Activated T-helper 17 cell treated with anti-CD3 and anti-CD28 coated beads, Interleukin-2, amount 50 U/mL, for 72 hours (primary cell): ENCODE measurements at places on chromosomes 12 and 14. TPM values are rescaled to one million over a fixed set of nuclear protein-coding genes. Genes with fewer than 3 reads are reported as not detected.

AKAP6 gene
- 2.1 TPM for total RNA-seq

DNA sequence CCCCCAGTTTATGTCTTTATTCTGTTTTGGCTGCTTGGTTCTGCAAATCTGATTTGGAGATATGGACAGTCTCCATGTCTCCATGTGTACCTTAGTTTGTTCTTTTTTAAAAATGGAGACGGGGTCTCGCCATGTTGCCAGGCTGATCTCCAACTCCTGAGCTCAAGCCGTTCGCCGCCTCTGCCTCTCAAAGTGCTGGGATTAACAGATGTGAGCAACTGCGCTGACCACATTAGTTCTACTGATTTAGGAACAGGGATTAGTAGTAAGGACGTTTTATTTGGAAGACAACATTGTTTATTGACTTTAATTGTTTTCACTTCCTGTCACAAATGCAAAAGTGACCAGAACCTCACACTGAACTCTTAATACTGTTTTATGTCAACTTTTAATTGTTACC, 14.7 kb downstream of the AEBP2 start:
- no peak for ATAC-seq

DNA sequence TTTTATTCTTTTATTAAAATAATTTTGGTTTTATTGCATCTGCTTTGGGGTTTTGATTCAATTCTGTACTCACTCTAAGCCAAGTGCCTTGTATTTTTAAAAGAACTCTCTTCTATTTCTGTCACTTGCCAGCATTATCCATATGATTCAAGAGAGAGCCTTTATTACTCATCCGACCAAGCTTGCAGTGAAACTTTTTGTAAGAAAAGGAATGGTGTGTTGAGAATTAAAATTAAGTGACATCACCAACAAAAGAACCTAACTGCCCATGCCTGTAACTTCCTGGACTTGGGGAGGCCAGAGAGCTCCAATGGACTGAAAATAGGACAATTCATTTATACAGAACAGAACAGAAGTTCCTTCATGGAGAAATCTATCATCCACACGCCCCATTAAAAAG, 52.1 kb downstream of the GALNT4 start:
- peak; percentile 61 for ATAC-seq

PIWIL1 gene
- total RNA-seq: not detected

MMP17 gene
- 0.32 TPM for total RNA-seq

- ATAC-seq: peak; percentile 56
Measured at GRCh38 chr12:49288412-49288853, 6.5 kb upstream of the PRPH start.

C12orf60 gene
- 3.7 TPM for total RNA-seq

DNA sequence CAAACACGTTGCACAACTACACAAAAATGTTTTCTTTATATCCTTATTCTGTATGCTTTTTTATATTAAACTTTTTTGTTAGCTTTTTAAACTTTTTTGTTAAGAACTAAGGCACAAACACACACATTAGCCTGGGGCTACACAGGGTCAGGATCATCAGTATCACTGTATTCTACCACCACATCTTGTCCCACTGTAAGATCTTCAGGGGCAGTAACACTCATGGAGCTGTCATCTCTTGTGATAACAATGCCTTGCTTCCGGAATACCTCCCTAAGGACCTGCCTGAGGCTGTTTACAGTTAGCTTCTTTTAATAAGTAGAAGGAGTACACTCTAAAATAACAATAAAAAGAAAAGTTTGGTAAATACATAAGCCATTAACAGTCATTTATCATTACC, 42.2 kb downstream of the PLEKHA5 start:
- ATAC-seq: no peak

DNA sequence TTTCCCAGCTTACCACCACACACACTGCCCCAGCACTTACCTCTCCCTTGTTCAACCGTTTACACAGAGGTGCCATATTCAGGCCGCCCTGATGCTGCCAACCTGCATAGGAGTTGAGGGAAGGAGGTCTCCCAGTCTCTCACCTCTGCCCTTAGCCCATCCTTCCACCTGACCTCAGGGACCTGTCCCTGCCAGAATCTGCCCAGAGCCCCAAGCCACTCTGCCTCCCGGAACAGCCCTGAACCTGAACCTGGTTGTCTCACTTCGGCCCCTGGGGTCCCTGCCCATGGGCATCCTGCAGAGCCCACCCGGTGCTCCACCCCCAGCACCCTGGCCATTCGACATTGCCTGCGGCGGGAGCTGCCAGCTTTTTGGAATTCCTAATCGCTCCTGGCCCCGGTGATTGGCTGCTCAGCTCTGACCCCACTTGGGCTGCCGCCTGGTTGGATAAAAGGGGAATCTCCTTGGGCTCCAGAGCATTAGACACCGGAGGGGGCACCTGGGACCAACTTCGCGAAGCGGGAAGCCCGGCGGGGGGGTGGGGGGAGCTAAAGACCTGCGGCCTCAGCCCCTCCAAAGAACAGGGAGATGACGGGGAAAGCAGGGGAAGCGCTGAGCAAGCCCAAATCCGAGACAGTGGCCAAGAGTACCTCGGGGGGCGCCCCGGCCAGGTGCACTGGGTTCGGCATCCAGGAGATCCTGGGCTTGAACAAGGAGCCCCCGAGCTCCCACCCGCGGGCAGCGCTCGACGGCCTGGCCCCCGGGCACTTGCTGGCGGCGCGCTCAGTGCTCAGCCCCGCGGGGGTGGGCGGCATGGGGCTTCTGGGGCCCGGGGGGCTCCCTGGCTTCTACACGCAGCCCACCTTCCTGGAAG, at the start of gene VSX2:
Gene VSX2 (plus strand): TSS at position 476 of the 874 bp plus-strand sequence. CDS start 113 bp downstream, at position 589.
- ATAC-seq: no peak

GDF3 gene
- total RNA-seq: not detected

DNA sequence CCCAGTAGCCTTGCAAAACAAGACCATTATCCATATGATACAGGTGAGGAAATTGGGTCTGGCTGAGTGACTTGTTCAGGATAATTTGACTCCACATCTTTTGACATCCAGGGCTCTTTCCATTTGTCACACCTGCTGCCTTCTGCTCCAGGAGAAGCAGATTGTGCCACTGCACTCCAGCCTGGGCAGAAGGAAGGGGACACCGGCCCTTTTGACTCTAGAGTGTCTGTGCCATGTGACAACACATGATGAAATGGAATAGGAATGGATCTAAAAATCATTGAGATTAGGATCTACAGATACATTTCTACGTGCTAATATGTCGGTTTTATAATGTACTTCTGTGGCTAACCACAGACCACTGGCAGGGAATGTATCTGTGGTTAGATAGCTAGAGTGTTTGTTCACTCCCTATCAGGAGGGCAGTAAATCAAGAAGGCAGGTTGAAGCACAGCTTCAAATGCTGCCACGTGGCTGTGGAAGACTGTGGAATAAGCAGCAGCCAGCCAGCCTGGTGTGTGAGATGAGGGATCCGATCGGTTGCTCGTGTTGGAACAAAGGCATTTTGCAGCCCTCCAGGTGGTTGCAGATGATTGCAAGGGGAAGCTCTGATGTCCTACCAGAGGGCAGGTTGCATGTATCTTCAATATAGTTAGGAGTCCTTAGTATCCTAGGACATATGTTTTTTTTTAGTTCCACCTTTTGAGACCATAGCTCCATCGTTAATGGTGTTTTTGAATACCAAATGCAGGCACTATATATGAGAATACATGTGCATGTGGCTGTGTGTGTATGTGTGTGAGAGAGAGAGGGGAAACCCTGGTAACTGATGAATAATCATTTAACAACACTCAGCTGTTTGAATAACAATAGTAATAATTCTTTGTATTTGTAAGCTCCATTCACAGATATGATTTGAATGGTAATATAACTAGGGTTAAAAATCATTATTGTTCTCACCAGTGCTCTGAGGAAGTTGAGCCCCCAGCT, 28.6 kb downstream of the EML1 start:
- ATAC-seq: peak; percentile 50

BCL2L14 gene
- 3.0 TPM for total RNA-seq

LTBR gene
- total RNA-seq: 0.61 TPM

DNA sequence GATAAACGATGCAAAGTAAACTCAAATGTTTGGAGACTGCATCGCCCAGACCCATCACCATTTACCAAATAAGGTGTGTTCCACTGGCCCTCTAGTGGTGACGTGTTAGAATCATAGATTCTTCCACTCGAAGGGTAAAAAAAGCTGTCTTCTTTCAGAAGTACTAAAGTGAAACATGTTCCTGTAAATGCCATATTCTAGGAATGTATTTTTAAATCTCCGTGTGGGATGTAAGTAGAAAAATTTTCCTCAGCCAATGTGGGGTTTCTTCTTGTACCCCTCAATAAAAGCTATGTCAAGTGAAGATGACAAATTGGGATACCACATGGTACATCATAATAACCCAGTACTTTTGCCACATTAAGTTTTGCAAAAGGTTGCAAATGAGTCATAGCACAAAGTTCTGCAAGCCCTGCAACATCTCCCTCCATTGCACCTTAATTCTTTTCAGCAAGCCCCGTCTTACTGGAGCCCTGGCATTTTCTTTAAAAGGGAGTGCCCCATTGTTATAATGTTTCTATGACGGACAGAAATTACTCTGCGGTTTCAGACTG, 100.8 kb downstream of the CCER1 start:
- no peak for ATAC-seq

DNA sequence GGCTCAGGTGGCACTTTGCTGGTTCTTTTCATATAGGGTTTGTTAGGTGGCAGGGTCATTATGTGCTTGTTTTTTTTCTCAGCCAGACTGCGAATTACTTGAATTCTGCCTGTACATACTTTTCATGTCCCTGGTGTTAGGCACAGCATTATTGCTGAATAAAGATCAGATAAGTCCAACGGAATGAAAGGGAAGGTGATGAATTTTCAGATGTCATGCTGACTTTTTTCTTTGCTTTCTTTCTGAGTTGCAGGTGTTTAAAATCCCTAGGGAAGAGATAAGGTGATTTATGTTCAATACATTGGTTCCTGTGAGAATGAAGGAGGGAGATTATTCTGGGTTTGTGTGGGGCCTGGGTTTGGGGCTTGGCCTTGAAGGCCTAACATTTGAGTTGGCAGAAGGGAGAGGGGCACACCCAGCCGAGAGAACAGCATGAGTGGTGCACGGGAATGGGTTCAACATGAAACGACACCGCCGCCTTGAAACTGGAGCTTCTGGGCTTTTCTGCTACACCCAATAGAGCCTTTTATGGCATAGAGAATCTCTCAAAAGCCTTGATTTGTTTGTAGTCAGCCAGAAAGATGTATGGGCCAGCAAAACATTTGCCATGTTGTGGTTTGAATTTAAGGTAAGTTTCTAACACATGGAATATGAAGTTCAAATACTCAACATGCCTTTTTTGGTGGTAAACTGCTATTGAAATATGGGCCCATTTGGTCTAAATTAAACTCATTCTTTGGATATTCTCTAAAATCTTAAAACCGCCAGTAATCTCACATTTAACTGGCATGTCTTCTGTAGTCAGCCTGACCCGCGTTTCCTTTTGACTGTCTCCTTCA, 477.0 kb downstream of the PCNX1 start:
- no peak for ATAC-seq

- no peak for ATAC-seq
Measured at GRCh38 chr14:103296007-103296406, 38.0 kb upstream of the EIF5 start.

- no peak for ATAC-seq
Measured at GRCh38 chr14:97218274-97218673, 421.1 kb downstream of the VRK1 start.

PHC1 gene
- total RNA-seq: 17.0 TPM

DNA sequence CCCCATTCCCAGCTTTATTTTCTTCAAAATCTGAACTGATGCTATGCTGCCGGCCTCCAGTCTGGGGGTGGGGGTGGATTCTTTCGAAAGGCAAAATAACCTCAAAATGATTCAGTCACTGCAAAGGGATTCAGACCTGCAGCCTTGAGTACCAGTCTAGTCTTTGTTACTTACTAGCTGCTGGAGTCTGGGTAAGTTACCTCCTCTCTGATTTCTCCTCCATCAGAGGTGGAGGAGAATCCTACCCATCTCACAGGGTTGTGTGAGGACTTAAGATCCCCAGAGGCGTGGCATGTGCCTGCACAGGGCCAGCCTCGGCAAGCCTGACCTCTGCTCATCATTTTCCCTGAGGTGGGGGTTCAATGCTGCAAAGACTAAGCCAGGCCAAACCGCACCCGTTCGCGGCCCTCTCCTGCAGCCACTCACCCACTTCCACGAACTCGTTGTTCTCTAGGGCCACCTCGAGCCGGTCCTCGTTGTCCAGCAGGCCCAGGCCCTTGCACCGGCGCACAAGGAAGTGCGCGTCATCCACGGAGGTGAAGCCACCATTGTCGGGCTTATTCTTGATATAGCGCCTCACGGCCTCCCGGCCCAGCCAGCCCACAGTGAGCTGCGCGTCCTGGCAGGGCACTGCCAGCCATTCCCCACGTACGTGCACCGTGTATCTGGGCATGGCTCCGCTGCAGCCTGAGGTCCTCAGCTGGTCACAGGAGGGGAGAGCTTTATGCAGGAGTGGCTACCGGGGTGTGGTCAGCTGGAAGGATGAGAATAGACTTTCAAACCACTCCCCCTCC, 709 bp downstream of the HAL start:
- ATAC-seq: no peak

DNA sequence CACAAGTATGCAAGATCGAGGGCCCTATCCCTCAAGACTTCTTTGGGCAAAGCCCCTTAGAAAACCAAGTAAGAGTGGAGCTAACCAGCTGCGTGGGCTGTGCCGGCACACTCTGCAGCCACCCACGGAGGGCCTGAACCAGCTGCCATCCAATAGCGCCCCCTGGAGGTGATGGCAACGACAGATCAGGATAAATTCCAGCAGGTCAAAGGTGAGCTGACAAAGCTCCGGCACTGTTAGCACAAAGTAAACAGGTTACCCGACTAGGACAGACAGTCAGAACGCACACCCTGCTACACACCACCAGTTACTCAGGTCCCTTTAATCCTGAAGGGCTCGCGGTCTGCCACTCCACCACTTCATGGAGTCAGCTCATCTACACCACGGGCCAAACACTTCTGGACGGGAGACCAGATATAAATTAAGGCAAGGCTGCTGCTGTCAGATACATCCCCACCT, 4.9 kb downstream of the ZBTB39 start:
- no peak for ATAC-seq

PRICKLE1 gene
- not detected for total RNA-seq

EIF2S1 gene
- total RNA-seq: 198 TPM

PRPH gene
- 0.32 TPM for total RNA-seq

DNA sequence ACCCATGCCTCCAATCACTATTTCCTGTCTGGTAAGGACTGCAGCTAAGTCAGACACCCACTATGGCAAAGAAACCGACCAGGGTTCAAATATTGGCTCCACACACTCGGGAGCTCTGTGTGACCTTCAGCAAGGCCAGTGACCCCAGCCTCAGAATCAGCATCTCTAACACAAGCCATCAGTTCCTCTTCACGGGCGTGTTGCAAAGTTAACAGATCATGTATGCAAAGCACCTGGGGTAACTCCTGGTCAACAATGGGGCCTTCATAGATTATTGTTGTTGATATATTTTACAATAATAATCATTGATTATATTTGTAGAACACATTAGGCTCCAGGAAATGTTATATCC, 6.2 kb upstream of the FAM222A start:
- no peak for ATAC-seq

- no peak for ATAC-seq
Measured at GRCh38 chr12:95195122-95195521, 22.1 kb downstream of the FGD6 start.

TEX52 gene
- total RNA-seq: not detected

- no peak for ATAC-seq
Measured at GRCh38 chr14:76780058-76780345, 18.7 kb downstream of the VASH1 start.

GRCh38 chr14:67245104-67245503, 3.9 kb downstream of the PALS1 start:
- ATAC-seq: no peak

MYBPC1 gene
- total RNA-seq: not detected

P2RX2 gene
- not detected for total RNA-seq

- ATAC-seq: peak; percentile 73
Measured at GRCh38 chr12:94644141-94644979, 6.0 kb downstream of the TMCC3 start.
